ENCODE measurements at places on chromosomes 1 and 21. TPM values are rescaled to one million over a fixed set of nuclear protein-coding genes. Genes with fewer than 3 reads are reported as not detected.
A peak's percentile ranks its signal among the peaks of the same experiment; 100 is the strongest.

The VANGL1 gene
- 1.5 TPM for total RNA-seq

The SLC2A5 gene
- not detected for total RNA-seq

The MATN1 gene
- total RNA-seq = not detected

The TGFB2 gene
- total RNA-seq = not detected

The S100A7 gene
- not detected for total RNA-seq

The BGLAP gene
- total RNA-seq = 7.2 TPM

The NEK2 gene
- not detected for total RNA-seq

The TMEM79 gene
- total RNA-seq = 14.7 TPM

The DIO1 gene
- total RNA-seq = not detected

The NUDT17 gene
- total RNA-seq = 5.6 TPM

The CFHR2 gene
- total RNA-seq = not detected

The DPM3 gene
- 51.6 TPM for total RNA-seq

DNA sequence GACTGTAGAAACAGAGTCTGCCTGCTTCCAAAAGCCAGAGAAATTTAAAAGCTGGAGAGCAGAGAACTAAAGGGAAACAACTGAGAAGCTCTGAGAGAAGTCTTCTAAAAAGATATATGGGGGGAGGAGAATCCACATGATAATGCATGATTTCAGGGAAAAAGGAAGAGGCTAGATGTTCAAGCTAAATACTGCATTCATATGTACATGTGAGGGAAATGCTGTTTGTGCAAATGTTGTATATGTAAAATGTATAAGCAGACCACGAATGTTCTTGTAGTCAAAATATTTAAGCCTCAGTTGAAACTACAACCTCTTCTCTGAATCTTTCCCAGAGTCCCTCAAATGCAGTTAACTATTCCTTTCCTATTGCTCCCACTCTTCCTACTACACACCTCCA lies 79.2 kb downstream of the AKT3 start:
- DNase-seq = no peak

GRCh38 chr1:5847013-5847659 lies 145.1 kb downstream of the NPHP4 start:
- no peak for DNase-seq

DNA sequence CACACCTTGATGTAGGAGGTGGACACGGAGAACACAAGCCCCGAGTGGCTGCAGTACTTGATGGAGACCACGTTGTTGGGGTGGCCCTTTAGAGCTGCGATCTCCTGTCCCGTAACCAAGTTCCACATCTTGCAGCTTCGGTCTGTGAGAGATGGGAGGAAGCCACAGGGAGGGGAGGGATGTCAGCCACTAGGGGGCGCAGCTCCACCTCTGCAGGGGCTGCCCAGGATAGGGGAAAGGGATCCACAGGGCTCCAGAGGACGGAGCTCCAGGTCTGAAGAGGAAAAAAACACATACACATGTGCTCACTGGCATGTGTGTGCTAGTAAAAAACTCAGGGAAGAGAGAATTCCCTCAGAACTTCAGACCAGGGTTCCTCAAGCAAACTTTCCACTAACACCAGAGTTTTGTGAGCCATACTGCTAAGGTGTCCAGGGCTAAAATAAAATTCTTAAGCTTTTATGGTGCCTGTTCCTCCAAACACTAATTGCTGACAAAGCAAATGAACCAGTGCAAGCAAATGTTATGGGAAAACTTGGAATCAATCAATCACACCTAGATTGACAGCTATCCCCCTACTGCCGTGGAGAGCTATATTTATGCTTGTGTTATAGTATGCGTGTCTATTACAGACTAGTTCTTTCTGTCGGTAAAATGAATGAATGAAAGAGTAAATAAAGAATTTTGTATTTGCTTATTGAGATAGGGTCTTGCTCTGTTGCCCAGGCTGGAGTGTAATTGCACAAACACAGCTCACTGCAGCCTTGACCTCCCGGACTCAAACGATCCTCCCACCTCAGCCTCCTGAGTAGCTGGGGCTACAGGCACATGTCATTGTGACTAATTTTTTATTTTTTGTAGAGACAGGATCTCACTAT lies 43.7 kb downstream of the KIF21B start:
- peak; percentile 42 for DNase-seq

DNA sequence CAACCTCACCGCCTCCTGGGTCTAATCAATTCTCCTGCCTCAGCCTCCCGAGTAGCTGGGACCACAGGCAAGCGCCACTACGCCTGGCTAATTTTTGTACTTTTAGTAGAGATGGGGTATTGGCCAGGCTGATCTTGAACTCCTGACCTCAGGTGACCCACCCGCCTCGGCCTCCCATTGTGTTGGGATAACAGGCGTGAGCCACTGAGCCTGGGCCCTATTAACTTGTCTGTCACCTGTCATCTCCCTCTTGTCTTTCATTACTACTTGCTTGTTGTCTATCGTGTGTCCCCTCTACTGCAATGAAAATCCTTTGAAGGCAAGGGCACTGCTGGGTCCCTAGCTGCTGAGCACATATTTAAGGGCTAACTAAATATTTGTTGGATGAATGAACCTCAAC lies 3.4 kb downstream of the UQCRHL start:
- no peak for DNase-seq

DNA sequence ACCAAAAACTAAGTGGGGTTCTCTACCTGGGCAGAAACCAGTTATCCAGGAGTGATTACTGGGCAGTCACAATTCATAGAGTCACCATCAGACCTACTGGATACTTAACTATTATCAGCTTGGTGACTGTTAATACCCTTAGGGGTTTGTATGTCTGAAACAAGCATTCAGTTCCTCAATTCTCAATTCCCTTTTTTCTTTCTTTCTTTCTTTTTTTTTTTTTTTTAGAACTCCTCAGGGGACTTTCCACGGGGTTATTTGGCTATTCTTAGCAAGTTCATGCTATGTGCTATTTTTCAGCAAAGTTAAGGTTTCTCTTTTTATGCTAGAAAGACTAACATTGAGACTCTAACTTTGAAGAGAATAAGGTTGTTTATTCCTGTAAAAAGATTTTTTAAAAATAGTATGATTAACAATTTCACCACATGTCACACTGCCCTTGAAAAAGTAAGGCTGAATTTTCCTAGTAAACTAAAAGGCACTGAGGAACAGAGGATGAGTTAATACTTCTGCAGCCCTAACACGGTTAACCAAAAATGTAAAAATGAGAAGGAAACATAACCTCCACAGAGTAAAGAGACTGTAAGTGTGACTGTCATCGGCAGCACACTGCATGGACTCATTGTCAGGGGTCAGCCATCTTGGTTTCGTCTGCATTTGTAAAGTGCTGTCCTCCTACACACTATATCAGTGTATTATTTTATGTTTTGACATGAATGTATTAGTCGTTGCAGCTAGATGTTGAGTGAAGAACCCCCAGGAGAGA lies 310.2 kb downstream of the NTNG1 start:
- DNase-seq = no peak

DNA sequence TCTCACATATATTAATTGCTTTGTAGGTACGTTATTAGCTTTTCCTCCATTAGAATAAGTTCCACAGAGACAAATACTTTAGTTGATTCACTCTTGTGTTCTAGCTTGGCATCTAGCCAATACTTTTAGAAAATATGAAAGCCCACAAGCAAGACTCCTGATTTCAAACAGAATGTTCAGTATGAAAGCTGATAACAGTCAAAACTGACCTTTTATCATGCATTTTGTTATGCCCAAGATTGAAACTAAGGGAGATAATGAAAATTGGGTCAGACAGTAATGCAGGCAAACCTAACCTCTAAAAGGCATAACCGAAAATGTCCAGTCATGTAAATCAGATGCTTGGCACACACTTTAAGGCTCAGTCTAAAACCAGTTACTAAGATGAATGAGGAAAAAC lies 61.7 kb downstream of the ERICH3 start:
- DNase-seq = no peak

DNA sequence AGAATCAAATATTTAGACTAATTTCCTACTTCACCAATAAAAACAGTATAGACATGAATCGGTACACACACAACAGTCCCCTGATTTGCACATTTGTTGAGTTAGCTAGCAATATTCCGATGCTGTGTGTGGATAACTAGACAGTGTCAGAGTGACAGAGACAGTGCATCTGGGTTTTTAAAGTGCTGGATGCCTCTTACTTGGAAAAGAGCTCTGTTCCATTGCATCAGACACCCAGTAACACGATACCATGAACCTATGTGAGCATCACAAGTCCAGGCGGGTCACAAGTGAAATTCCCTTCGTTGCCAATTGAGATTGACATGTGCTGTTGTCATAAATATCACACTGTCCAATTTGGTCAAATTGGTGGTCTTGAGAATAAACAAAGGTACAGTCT lies 82.0 kb upstream of the ESRRG start:
- no peak for DNase-seq

GRCh38 chr1:41359211-41360073 lies 1.8 kb upstream of the FOXO6 start:
- no peak for DNase-seq

DNA sequence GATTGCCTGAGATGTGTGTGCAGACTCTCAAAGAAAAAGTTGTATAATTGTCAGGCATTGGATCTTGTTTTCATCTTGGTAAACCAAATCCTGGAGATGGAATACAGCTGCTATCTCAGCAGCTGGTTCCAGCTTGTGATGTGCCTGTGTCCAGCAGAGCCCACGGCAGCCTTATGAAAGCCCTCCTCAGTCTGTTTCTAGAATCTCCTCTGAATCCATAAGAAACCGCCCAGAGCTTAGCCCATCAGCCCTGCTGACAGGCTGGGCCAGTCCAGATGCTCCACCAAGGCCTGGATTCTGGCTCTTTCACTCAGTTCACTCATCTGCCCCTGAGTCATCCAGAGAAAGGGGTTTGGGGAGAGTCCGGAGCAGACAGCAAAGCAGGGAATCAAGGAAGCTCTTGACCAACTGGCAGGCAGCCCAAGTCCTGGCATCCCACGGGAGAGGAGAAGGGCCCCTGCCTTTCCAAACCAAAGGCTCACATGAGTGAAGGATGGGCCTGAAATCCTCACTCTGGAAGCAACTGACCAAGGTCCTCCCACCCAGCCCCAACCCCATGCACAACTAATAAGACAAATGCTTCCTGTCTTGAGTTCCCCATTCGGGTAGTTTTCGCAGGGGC lies 45.7 kb downstream of the NAV1 start:
- DNase-seq = no peak

- DNase-seq = no peak
These were observed 59.4 kb upstream of the FMOD start for GRCh38 chr1:203410182-203410900.

- no peak for DNase-seq
These were observed 222.3 kb downstream of the RHOU start for GRCh38 chr1:228957535-228957934.

- no peak for DNase-seq
These were observed 105.2 kb downstream of the ACBD6 start for GRCh38 chr1:180397175-180397574.

DNA sequence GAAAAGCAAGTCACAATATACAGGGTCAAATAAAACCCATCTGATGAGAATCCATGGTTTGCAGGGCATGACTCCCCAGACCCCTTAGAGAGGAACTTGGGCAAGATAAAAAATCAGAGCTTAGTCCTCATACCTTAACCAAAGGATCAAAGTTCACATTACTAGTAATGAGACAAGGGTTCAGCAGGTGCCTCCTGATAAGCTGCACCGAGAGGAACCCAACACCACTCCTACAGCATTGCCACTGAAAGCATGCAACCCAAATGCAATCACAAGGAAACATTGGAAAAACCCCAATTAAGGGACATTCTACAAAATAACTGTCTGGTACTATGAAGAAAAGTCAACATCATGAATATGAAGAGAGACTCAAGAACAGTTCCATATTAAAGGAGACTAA lies 29.7 kb downstream of the CCDC185 start:
- no peak for DNase-seq

DNA sequence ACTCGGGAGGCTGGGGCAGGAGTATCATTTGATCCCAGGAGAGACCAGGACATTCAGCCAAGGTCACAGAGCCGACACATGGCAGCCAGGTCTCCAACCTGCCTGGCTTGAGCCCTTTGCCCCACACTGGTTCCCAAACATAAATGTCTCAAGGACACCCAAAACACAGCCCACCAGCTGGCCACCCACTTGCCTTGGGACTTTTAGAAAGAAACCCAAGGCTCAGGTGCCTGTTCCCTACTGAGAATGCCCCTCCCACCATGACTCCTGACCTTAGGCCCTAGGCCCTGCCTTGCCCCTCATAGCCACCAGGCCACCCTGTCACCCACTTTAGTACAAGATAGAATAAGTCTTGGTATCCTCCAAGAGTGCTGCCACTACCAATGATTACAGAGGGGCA lies 41.9 kb upstream of the LRP8 start:
- DNase-seq = no peak

GRCh38 chr1:24705260-24706073 lies 39.8 kb upstream of the CLIC4 start:
- DNase-seq = no peak

DNA sequence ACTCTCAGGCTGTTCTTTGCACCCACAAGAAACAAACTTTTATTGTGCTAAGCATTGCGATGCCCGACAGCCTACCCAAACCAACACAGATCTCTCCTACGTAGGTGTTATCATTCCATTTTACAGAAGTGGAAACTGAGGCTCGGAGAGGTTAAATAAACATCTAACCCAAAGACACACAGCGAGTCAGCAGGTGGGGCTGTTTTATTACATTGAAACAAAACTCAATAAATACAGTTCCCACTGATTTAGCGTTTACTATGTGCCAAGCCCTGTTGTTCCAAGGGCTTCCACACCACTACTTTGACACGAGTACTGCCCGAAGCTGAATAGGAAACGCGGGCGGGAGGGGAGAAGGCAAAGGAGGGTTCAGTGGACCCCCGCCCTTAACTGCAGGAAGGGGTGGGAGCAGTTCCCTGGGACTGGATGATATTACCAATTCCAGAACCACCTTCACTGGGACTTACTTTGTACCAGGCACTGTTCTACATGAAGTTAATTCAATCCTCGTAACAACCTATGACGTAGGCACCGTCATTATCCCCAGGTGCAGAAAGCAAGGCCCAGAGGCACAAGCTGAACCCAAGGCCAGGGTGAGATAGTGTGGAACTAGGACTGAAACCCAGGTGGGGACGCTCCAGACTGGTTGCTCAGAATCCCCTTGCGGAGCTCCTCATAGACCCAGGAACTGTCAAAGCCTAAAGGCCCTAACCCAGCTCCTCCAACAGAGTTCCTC lies 19.3 kb upstream of the ALDH4A1 start:
- no peak for DNase-seq

- DNase-seq = no peak
These were observed 5.9 kb downstream of the AKT3 start for GRCh38 chr1:243844186-243844585.

DNA sequence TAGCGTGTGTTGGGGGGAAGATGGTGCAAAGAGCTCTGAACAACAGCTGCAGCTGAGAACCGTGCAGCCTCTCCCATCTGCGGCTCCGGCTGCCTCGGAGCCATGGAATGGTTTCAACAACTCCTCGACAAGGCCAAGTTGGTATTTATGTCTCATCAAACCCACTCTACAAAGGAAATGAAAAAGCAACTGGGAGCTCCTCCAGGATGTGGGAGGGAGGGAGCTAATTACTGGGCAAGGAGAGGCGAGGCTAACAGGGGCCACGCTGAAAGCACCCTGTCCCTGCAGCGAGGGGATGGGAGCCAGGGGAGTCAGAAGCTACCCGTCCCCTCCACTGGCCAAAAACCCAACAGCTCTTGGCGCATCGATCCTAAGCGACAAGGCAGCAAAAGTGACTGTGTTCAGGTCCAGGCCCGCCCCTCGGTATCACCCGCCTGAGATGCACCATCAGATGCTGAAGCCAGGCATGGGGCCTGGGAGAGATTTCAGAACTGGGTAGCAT lies 63.1 kb downstream of the ACOT7 start:
- no peak for DNase-seq
